ENCODE measurements at places on chromosomes 3 and 15.

GRCh38 chr15:31365032-31365654, 38.5 kb downstream of the KLF13 start:
- no peak for DNase-seq

GRCh38 chr3:194908496-194908895, 222.8 kb downstream of the FAM43A start:
- DNase-seq = no peak

DNA sequence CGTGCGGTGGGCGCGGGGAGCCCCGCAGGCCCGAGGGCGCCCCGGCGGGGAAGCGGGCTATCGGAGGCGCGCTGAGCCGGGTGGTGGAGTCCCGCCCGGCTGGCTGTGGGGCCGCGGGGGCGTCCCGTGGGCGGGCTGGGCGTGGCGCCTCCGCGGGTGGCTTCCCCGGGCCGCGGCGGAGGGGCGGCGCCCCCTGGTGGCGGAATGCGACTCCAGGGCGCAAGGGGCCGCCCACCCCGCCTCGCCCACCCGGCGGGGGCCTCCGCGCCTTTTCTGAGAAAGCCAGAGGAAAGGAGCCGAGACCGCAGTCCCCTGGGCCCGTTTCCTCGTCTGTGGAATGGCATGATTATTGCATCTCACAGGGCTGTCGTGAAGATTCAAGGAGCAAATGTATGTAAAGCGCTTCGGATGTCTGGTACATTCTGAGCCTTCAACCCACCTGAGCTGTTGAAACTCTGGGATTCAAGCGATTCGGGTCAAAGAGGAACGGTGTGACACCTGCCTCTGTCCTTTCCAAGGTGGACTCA, 31.9 kb upstream of the RAB6B start:
- DNase-seq = no peak

GRCh38 chr3:95721938-95722337, 1092.5 kb upstream of the EPHA6 start:
- no peak for DNase-seq

DNA sequence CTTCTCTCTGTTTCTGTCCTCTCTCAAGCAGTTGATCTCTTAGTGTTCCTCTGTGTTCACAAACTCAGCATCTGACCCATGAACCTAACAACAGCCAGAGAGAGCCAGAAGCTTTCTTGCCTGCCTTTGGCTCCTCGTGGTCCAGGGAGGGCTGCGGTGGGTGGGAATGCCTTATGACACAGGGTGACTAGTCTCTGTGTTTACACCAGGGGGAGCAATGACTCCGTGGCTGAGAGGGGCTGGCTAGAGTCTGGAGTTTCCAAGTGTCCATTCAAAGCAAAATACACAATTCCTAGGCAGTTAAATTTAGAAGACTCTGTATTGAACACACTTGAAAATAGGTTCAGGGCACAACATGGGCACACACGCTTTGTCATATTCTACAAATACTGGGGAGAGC, 370.0 kb upstream of the FRG2C start:
- no peak for DNase-seq

GRCh38 chr3:99651531-99651930, 13.1 kb downstream of the COL8A1 start:
- DNase-seq = peak; percentile 63

- no peak for DNase-seq
Measured at GRCh38 chr3:98021830-98022560, 13.1 kb downstream of the GABRR3 start.

DNA sequence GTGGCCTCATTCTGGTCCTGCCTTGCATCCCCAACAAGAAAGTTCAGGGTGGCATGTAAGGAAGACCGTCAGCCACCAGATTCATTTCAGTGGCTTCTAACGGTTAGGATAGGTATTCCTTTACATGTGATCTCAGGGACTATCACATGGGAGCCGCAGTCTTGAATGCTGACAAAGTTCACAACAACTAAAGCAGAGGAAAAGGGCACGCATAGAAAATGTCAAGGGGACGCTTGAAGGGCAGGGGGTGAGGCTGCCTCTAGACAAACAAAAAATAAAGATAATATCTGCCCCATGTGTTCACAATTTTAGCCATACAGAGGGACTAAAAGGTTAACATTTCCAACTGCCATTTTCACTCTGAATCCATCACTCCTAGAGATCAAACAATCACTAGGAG, 31.9 kb upstream of the ARL8B start:
- no peak for DNase-seq

DNA sequence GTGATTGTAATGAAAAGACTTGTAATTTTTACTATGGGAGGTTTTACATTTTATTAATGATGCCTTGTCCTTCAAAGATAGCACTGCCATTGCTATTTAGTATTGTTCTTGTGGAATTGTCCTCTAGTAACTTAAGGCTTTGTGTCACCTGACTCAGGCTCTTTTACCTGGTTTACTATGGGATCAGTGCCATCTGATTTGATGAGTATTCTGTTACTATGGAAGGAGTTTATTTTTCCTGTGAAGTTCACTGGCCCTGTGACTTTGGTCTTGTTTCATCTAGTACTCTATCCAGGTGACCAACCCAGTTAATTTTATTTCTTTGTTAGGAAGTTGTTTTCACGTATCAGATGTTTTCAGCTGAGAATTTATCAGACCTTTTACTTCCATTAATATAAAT, 9.0 kb downstream of the MORF4L1 start:
- no peak for DNase-seq

Data from pulmonary artery endothelial cell (primary cell).